Thoracic aorta (tissue), 2 donors: ENCODE measurements at places on chromosomes 16 and 17. TPM values are rescaled to one million over a fixed set of nuclear protein-coding genes. Genes with fewer than 3 reads are reported as not detected.

GRCh38 chr16:50696575-50697420 lies 3.4 kb downstream of the NOD2 start:
- DNase-seq, result peak; percentile 50

- no peak for DNase-seq
Observed at GRCh38 chr16:83705856-83706255, 101.9 kb upstream of the HSBP1 start.

DNA sequence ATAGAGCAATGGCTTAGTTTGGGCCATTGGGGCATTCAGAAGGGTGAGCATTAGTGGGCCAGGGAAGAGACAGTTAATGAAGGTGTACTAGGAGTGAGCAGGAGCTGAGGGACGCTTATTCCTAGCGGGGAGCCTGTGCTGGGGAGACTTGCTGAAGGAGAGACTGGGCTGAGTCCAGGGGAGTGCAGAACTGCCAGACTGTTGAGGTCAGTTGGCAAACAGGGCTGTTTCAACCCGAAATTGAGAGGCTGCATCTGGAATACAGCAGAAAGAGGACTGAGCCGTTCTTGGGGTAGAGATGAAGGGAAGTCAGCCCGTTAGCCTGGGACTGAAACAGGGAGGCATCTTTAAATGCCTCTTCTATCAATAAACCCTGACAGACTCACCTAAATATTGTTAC lies 33.2 kb downstream of the MAP2K6 start:
- no peak for DNase-seq

DNA sequence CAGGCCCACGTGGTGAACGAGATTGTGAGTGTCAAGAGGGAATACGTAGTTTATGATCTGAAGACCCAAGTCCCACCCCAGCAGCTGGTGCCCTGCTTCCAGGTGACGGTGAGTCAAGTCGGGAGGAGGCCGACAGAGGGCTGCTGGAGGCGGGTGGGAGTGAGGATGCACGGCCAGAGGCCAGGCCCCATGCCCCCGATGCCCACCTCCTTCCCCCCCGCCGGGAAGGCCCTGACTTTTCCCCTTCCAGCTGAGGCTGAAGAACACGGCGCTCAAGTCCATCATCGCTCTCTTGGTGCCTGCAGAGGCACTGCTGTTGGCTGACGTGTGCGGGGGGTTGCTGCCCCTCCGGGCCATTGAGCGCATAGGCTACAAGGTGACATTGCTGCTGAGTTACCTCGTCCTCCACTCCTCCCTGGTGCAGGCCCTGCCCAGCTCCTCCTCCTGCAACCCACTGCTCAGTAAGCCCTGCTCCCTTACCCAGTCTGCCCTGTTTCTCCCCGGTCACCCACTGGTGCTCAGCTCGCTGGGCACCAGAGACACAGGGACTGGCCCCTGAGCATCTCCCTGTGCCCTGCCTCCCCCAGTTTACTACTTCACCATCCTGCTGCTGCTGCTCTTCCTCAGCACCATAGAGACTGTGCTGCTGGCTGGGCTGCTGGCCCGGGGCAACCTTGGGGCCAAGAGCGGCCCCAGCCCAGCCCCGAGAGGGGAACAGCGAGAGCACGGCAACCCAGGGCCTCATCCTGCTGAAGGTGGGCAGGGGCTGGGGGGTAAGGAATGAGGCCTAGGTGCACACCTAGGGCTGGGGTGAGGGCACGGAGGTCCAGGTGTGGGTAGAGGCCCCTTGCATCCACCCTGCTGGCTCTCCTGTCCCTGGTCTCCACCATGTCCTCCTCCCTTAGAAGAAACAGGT lies 2.6 kb downstream of the ZACN start:
- no peak for DNase-seq

DNA sequence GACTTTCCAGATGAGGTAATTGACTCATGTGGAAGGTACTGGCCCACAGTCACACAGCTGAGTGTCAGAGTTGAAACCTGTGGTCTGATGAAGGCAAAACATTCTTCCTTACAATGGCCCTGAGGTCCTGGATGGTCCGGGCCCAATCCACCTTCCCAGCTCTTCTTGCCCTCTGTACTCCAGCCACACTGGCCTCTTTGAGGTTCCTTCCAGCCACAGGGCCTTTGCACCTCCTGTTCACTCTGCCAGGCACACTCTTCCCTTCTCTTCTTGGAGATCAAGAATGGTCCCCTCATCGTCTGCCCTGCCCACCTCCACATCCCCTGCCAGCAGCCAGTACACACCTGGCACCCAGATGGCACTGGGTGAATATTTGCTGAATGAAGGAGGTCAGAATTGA lies 6.5 kb upstream of the PEMT start:
- DNase-seq, result no peak

The CLEC19A gene
- not detected for total RNA-seq

GRCh38 chr17:12078791-12079190 lies 58.1 kb downstream of the MAP2K4 start:
- no peak for DNase-seq

GRCh38 chr16:58119509-58119845 lies 9.7 kb downstream of the CFAP20 start:
- DNase-seq, result no peak

- no peak for DNase-seq
Observed at GRCh38 chr17:44115585-44116415, 7.6 kb downstream of the HDAC5 start.

- no peak for DNase-seq
Observed at GRCh38 chr17:39252788-39253460, 27.2 kb upstream of the STAC2 start.

GRCh38 chr16:67548265-67549126 lies 13.8 kb upstream of the CTCF start:
- no peak for DNase-seq

GRCh38 chr16:1159973-1160772 lies 7.3 kb downstream of the CACNA1H start:
- no peak for DNase-seq

The NOB1 gene
- total RNA-seq, result 7.0 TPM

DNA sequence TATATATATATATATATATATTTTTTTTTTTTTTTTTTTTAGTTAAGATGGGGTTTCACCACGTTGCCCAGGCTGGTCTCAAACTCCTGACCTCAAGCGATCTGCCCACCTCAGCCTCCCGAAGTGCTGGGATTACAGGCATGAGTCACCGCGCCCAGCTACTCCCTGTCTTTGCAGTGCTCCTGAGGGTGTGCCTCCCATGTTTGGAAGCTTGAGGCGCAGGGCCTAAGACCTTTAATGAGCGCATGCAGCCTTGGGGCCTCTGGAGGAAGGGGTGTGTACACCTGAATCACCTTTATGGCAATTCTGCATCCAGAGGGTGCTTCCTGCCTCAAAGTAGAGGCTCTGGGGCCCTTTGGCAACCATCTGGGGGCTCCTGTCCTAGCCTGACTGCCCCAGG lies 219.4 kb upstream of the CIBAR2 start:
- DNase-seq, result no peak

- no peak for DNase-seq
Observed at GRCh38 chr17:74362069-74362405, 369 bp upstream of the BTBD17 start.
